ENCODE measurements at places on chromosomes 4 and X. TPM values are rescaled to one million over a fixed set of nuclear protein-coding genes. Genes with fewer than 3 reads are reported as not detected.
A peak's percentile ranks its signal among the peaks of the same experiment; 100 is the strongest.

- no peak for DNase-seq
Measured at GRCh38 chrX:22357621-22358020, 84.9 kb downstream of the CBLL2 start.

GRCh38 chr4:6560416-6561172 is 14.4 kb upstream of the MAN2B2 start:
- DNase-seq: no peak

GRCh38 chrX:2425286-2426071 is 75.3 kb downstream of the DHRSX start:
- peak; percentile 54 for DNase-seq

GRCh38 chrX:71606536-71607216 is 11.6 kb downstream of the CXCR3 start:
- DNase-seq: no peak

DNA sequence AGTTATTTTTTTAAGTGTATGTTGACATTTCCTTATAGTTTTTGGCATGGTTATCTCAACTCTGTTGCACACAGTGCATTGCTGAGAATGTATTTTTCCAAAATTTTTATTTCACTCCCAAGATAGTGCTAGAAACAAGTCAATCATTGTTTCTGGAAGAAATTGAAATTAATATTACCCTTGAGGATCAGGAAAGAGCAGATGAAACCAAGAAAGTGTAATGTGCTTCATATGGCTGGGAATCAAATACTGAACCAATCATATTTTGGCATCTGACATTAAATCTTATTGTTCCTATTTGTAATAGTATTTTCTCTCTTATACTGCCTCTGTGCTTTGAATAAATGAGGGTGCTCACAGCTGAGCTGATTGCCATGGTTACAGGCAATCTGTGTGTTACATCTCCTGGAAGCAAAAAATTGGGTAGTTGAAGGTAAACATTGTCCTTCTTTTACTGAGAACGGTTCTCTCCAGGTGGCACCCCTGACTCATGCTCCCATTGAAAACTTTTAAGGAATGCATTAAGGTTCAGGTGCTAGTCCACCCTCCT is 358.2 kb upstream of the NR3C2 start:
- DNase-seq: no peak

DNA sequence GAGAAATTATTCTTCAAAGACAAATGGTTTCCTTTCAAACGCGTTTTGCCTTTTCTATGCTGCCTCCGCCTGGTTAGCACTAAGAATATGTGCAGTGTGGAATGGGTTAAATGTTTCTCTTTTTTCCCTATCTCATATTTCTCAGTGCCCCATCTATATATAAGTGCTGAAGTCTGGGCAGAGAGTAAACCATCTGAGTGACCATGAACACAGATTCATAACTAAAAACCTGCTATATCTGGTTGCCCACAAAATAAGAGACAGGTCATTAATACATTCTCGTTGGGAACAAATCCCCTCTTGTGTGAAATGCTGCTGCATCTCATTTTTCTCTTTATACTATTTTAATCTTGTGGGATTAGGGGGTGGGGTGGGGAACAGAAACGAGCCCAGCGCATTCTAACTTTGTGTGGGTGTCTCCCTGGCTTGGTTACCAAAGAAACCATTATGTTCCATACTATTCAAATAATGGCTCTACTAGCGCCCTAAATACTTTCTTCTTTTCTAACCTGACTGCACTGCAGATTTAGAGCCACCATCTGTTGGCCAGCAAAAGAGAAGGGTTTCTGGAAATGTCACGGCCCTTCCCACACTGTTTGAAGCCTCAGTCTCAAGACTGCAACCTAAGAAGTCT is 42.2 kb upstream of the PTCHD1 start:
- DNase-seq: no peak

GRCh38 chr4:90580326-90580725 is 453.1 kb downstream of the CCSER1 start:
- no peak for DNase-seq

- DNase-seq: no peak
Measured at GRCh38 chr4:151792995-151793394, 32.2 kb upstream of the GATB start.

GRCh38 chrX:39733745-39734144 is 364.0 kb downstream of the BCOR start:
- DNase-seq: no peak

The FGF13 gene
- 17.1 TPM for total RNA-seq

The TLR10 gene
- total RNA-seq: not detected

Measured in H9 (cell line).